ENCODE measurements at places on chromosomes 7 and 10.

GRCh38 chr7:27094304-27095049, 1.3 kb downstream of the HOXA1 start:
- H3K36me3 ChIP-seq = no peaks in the 10 kb centered on the region
- no peak overlapping the region for H3K27ac ChIP-seq
- DNase-seq = no peak
- no peak overlapping the region for H3K4me3 ChIP-seq
- peaks cover 16% of the 10 kb centered on the region for H3K4me1 ChIP-seq

DNA sequence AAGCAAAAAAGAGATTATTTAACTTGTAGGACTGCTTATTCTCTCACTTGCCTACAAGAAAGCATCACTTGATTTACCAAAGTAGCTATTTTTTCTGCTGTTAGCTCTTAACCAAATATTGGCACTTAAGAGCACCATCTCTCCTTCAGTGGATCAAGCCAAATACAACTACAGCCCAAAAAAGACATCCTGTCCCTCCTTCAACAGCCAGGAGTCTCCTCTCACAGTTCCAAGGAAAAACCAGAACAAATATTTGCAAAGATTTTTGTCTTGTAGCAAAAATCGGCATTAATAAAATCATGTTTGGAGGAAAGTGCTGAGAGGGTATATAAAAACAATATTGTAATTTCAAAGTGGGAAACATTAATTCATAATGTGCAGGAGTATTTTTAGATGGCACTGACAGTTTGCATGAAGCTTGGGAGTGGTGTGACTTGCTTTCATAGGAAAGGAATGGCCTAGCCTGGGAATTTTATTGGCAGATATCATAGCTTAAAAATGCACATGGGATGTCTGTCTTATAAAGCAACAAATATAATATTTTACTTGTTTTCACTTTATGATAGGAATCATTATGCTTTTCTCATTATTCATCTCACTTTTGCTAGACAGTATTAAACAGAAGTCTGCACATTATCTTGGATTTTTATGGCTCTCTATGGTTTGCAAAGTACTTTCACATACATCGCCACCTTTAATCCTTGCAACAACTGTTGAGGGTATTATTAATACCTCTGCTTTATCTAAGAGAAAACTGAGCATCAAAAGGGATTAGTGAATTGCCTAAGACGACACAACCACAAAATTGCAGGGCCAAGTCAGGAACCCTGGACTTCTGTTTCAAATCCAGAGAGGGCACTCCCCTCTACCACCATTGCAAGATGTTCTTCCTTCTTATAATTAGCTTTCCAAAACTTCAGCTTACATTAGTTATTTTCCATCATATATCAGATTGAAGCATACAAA, 103.5 kb downstream of the AGMO start:
- H3K27me3 ChIP-seq = no peaks in the 10 kb centered on the region
- no peak overlapping the region for H3K27ac ChIP-seq
- no peaks in the 10 kb centered on the region for H3K36me3 ChIP-seq
- H3K4me3 ChIP-seq = no peak overlapping the region
- no peak for DNase-seq

GRCh38 chr10:3131098-3131497, 41.5 kb downstream of the PITRM1 start:
- H3K4me3 ChIP-seq = no peak overlapping the region
- H3K27ac ChIP-seq = no peak overlapping the region
- H3K27me3 ChIP-seq = no peaks in the 10 kb centered on the region
- peaks cover 62% of the 10 kb centered on the region for H3K36me3 ChIP-seq
- no peaks in the 10 kb centered on the region for H3K4me1 ChIP-seq

GRCh38 chr10:86048973-86049372, 317.6 kb downstream of the GRID1 start:
- peaks cover 3% of the 10 kb centered on the region for H3K4me1 ChIP-seq
- H3K27ac ChIP-seq = no peak overlapping the region
- H3K4me3 ChIP-seq = no peak overlapping the region
- DNase-seq = no peak

DNA sequence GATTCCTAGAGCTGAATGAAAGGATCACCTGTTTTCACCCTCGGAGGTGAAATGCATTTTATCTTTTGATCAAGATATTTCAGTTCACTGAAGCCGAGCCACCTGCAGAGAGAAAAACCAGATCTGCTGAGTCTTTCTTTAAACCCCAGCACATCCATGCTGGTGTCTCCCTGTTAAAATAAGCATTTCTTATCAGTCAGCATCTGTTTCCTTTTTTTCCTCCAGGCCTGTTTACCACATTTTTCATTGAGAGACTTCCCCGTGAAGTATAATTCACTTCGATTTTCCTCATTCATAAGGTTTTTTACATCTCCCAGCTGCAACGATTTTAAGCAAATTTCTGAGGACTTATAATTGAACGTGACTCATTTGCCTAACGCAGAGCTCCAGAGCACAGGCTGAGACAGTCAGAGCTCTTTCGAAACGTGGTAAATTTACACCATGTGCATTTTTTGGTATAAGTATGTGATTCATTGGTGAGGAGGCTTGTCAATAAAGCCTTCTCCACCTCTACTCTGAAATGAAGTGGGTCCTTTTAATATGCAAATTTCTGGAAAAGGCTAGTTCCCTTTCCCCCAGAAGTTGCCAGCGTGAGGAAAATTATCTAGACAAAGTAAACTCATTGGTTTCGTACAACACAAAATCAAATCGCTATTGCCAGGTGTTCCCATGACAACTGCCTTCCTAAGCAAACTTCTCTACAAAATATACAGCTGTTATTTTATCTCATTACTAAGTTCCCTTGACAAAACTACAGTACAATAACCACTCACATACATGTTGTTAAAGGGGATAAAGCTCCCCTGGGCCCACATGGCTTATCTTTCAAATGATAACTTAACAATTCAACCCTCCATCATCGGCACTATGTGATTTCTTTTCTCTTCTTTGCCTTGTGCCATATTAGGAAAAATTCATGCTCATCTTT, 374.8 kb upstream of the AKR1E2 start:
- no peaks in the 10 kb centered on the region for H3K4me1 ChIP-seq
- DNase-seq = no peak
- H3K27ac ChIP-seq = no peak overlapping the region
- no peaks in the 10 kb centered on the region for H3K36me3 ChIP-seq
- no peak overlapping the region for H3K4me3 ChIP-seq
- H3K27me3 ChIP-seq = no peaks in the 10 kb centered on the region

GRCh38 chr10:101602761-101603398, 14.8 kb downstream of the DPCD start:
- H3K27me3 ChIP-seq = no peaks in the 10 kb centered on the region
- no peak overlapping the region for H3K27ac ChIP-seq
- peaks cover 27% of the 10 kb centered on the region for H3K36me3 ChIP-seq
- no peak overlapping the region for H3K4me3 ChIP-seq
- DNase-seq = peak; percentile 9

- no peak overlapping the region for H3K27ac ChIP-seq
- DNase-seq = no peak
- no peaks in the 10 kb centered on the region for H3K27me3 ChIP-seq
- H3K4me1 ChIP-seq = no peaks in the 10 kb centered on the region
- no peak overlapping the region for H3K4me3 ChIP-seq
Observed at GRCh38 chr7:111642373-111642772, 80.1 kb upstream of the IMMP2L start.

- no peak for DNase-seq
- peaks cover 10% of the 10 kb centered on the region for H3K36me3 ChIP-seq
- H3K27me3 ChIP-seq = no peaks in the 10 kb centered on the region
- no peak overlapping the region for H3K4me3 ChIP-seq
- H3K27ac ChIP-seq = no peak overlapping the region
- H3K4me1 ChIP-seq = peaks cover 30% of the 10 kb centered on the region
Observed at GRCh38 chr7:151114151-151115090, 28.1 kb downstream of the AGAP3 start.

DNA sequence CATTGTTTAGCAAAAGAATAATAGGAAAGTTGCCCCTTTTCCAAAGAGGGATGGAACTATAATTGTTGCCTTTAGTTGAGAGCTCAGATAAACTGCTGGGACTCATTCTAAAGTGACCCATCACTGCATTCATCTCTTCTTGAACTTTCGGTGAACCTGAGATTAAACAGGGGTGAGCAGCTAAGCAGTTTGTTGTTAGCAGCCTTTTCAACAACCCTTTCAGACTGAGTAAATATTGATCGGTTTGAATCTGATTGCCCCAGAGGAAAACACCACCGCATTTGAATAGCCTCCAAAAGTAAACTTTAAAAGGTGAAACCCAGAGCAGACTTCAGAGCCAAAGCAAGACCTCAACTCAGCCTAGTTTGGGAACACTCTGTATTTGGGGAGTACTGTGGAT, 4.7 kb downstream of the HOXA1 start:
- no peak overlapping the region for H3K4me3 ChIP-seq
- H3K4me1 ChIP-seq = peaks cover 8% of the 10 kb centered on the region
- no peaks in the 10 kb centered on the region for H3K36me3 ChIP-seq
- no peak overlapping the region for H3K27ac ChIP-seq
- no peak for DNase-seq

- no peaks in the 10 kb centered on the region for H3K27me3 ChIP-seq
- no peak overlapping the region for H3K27ac ChIP-seq
- no peaks in the 10 kb centered on the region for H3K4me1 ChIP-seq
- no peak for DNase-seq
Observed at GRCh38 chr7:94029976-94030375, 25.8 kb upstream of the BET1 start.

- peaks cover 8% of the 10 kb centered on the region for H3K4me1 ChIP-seq
- DNase-seq = no peak
- no peak overlapping the region for H3K4me3 ChIP-seq
- no peaks in the 10 kb centered on the region for H3K36me3 ChIP-seq
- H3K27ac ChIP-seq = no peak overlapping the region
Observed at GRCh38 chr7:23594879-23595604, 2.1 kb upstream of the CCDC126 start.

GRCh38 chr10:92801978-92802872, 46.1 kb upstream of the EXOC6 start:
- H3K27me3 ChIP-seq = no peaks in the 10 kb centered on the region
- H3K27ac ChIP-seq = no peak overlapping the region
- no peaks in the 10 kb centered on the region for H3K4me1 ChIP-seq
- DNase-seq = no peak

DNA sequence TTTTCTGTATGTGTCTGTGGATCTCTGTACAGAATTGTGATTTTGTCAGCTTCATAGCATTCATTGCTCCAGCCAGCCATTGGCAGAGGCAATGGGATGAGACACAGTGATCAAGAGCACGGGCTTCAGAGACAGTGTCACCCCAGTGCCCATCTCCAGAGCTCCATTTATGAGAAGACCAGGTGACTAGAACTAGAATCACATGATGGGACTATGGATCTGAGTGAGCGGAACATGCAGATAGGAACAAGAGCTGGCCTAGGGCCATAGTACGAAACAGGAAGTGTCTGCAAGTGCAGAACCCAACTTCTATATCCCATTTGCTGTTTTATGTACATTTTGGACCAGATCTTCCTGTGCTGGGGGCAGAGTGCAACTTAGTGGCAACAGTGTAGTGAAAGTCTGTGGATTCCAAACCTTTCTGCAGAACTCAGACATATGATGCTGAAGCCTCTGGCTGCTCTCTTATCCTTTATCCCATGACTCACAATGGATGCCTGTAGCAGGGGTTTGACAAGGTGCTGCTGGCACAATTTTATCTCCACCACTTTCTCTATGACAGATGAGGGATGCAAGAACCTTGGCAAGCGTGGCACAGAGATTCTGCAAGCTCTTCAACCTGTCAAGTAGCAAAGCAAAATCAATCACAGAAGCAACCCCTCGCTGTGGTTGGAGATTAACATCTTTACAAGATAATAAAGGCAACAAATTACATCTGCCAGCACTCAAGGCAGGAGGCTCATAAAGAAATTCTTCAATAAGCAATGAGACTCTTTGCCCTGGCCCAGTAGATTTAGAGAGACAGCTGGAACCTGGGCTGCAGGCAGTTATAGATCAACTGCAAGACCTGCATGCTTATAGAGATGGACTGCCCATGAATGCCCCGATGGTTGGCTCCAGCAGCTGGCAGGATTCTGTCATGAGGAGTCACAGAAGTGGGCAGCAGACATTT, 681.3 kb downstream of the TNS3 start:
- no peaks in the 10 kb centered on the region for H3K36me3 ChIP-seq
- no peak overlapping the region for H3K27ac ChIP-seq
- H3K4me1 ChIP-seq = no peaks in the 10 kb centered on the region
- no peak overlapping the region for H3K4me3 ChIP-seq

- no peaks in the 10 kb centered on the region for H3K4me1 ChIP-seq
- H3K36me3 ChIP-seq = no peaks in the 10 kb centered on the region
- no peaks in the 10 kb centered on the region for H3K27me3 ChIP-seq
- DNase-seq = no peak
- H3K27ac ChIP-seq = no peak overlapping the region
Observed at GRCh38 chr10:13857451-13857850, 270.7 kb downstream of the PRPF18 start.

DNA sequence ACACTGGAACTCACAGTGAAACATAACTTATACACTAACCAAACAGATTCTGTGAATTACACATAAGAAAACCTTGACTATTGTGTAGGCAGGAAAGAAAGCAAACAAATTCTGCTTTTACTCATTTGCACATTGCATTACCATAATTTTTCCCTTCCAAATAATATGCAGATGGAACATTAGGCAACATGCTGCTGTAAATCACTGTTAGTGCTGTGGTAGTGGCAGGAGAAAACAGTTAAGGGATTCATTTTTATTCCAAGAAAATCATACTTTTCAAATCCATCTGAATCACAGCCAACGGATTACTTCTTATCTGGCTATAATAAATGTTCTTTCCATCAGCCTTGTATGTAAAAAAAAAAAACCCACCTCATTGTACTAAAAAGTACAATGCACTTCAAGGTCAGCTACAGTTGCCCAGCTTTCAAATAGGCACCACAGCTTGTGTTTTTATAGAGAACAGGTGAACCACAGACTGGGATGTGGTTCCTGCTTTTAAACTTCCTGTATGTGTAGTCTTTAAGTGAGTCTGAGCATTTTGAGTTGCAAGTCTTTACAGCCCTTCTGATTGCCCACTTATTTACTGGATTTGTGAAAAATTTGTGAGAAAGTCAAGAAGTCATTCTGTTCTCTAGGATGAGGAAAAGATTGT, 590.0 kb upstream of the SEMA3D start:
- no peaks in the 10 kb centered on the region for H3K27me3 ChIP-seq
- H3K4me3 ChIP-seq = no peak overlapping the region
- no peak for DNase-seq
- H3K4me1 ChIP-seq = no peaks in the 10 kb centered on the region

- H3K4me3 ChIP-seq = no peak overlapping the region
- no peak for DNase-seq
- no peaks in the 10 kb centered on the region for H3K36me3 ChIP-seq
- no peaks in the 10 kb centered on the region for H3K4me1 ChIP-seq
- no peaks in the 10 kb centered on the region for H3K27me3 ChIP-seq
Observed at GRCh38 chr10:131115801-131116200, 195.7 kb downstream of the TCERG1L start.

- no peaks in the 10 kb centered on the region for H3K27me3 ChIP-seq
- H3K36me3 ChIP-seq = peaks cover 3% of the 10 kb centered on the region
- H3K4me1 ChIP-seq = peaks cover 11% of the 10 kb centered on the region
- no peak for DNase-seq
- H3K27ac ChIP-seq = peak overlapping the region; percentile 58
- peak overlapping the region; percentile 59 for H3K4me3 ChIP-seq
Observed at GRCh38 chr7:97871659-97872024, 566 bp downstream of the ASNS start.

GRCh38 chr7:930975-931758, 23.3 kb downstream of the ADAP1 start:
- no peaks in the 10 kb centered on the region for H3K4me1 ChIP-seq
- H3K27ac ChIP-seq = no peak overlapping the region
- DNase-seq = no peak
- H3K4me3 ChIP-seq = no peak overlapping the region
- H3K27me3 ChIP-seq = no peaks in the 10 kb centered on the region

Measured in effector memory CD4-positive, alpha-beta T cell (primary cell).